ENCODE measurements at places on chromosomes 12 and 14. TPM values are rescaled to one million over a fixed set of nuclear protein-coding genes. Genes with fewer than 3 reads are reported as not detected.

The HELB gene
- 2.7 TPM for total RNA-seq

The PDE3A gene
- total RNA-seq, result 9.9 TPM

The ALDH2 gene
- 69.5 TPM for total RNA-seq

The AKAP6 gene
- 0.29 TPM for total RNA-seq

The MYBPC1 gene
- not detected for total RNA-seq

The TEDC1 gene
- total RNA-seq, result 12.3 TPM

The KRT71 gene
- total RNA-seq, result not detected

The SLC38A4 gene
- total RNA-seq, result not detected

The KRT77 gene
- total RNA-seq, result not detected

The SIVA1 gene
- 219 TPM for total RNA-seq

The ZC2HC1C gene
- total RNA-seq, result 0.93 TPM

The TESPA1 gene
- not detected for total RNA-seq

The CCDC196 gene
- not detected for total RNA-seq

The RAD9B gene
- total RNA-seq, result 0.29 TPM

- no peak for DNase-seq
Measured at GRCh38 chr12:121507984-121508383, 72.8 kb downstream of the KDM2B start.

DNA sequence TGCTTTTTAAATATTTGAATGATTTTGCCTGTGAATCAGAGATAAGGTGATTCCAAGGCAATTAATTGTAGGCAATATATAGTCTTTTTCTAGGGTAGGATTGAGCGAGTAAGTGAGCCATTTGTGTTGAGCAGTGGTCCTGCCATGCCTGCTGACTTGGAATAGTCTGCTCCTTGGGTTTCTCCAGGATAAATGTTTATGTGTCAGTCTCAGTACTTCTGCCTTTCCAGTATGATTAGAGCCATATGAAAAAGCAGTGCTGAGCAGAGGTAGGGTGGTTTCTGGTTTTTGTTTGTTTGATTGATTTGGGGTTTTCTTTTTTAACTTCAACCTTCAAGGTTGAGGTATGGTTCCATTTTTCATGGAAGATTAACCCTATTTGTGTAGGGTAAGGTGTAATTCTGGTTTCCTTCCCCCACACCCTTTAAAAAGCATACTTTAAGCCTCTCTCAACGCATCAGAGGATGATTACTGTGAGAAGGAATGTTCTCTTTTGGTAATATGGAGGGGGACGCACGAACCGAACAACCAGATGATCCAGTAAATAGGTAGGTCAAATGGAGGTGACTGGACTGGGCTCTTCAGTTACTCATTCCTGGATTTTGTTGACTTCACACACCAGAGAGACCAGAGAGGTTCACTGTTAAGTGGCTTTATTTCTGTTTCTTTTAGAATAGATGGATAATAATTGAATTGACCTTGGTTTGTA, 22.7 kb downstream of the FRMD6 start:
- DNase-seq, result no peak

GRCh38 chr14:94598816-94599655, 13.2 kb upstream of the SERPINA3 start:
- peak; percentile 68 for DNase-seq

GRCh38 chr12:3061059-3061458, 16.1 kb upstream of the TSPAN9 start:
- DNase-seq, result no peak

DNA sequence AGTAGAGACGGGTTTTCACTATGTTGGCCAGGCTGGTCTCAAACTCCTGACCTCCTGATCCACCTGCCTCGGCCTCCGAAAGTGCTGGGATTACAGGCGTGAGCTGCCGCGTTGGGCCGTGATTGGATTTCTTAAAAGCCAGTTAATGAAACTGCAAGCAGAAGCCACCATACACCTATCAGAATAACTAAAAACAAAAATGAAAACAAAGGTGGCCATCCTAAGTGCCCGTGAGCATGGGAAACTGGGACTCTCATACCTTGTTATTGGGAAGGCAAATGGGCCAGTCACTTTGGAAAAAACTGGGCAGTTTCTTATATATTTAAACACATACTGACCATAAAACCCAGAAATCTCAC, 7.7 kb upstream of the TCTN1 start:
- DNase-seq, result no peak

GRCh38 chr12:48787791-48788523, 932 bp downstream of the ADCY6 start:
- no peak for DNase-seq

- DNase-seq, result no peak
Measured at GRCh38 chr12:112170376-112170775, 45.0 kb downstream of the TRAFD1 start.

GRCh38 chr14:26444822-26445221, 153.0 kb downstream of the NOVA1 start:
- peak; percentile 7 for DNase-seq

- DNase-seq, result no peak
Measured at GRCh38 chr12:26691234-26691970, 141.6 kb downstream of the ITPR2 start.

- no peak for DNase-seq
Measured at GRCh38 chr12:128316973-128317526, 50.1 kb downstream of the TMEM132C start.

DNA sequence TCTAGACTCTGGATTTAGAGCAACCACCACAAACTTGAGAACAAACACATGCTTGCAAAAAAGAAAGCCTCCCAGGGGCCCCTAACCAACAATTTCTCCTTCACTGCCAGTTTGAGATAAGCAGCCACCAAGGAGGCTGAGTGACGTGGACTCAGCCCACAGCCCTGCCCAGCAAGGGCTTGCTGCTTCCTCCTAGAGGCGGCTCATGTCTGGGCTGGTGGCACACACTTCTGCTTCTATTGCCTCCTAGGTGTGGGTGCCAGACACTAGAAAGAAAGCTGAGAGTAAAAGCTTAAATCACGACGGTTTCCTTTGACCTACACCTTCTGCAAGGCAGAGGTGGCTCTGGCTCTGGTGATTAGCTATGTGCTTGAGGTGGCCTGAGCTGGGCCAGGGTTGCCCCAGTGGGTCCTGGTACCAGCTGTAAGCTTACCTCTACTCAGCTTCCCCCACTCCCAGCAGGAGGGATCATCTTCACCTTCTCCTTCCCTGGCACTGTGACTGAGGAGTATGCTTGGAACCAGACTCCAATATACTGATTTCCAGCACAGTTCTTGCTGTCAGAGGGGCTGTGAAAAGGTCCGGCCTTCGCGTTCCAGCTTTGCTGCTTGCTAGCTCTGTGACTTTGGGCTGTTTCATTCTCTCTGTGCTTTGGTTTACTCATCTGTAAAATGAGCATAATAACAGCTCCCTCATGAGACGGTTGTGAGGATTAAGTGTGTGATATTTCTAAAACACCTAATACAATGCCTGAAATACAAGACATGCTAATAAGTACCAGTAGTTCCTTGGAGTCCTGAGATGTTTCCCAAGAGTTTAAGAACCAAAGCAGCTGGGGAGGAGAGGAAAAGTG, 89.7 kb upstream of the PARP11 start:
- DNase-seq, result no peak

DNA sequence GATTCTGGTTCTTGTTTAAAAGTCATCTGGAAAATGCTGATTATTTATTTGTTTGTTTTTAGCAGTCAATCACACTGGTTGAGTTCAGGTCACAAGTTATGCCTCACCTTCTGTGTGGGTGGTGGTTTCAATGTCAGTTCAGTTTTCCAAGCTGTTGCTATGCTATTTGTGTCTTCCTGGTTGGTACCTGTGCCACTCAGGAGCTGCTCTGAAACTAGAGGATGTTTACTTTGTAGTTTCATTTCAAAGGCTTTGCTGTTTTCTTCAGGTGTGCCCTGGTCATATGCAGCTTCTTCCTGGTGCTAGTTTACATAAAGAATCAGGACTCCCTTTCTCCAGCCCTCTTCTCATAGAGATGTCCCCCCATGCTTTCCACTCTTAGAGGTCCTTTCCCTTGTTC, 75.7 kb upstream of the PPP4R3A start:
- no peak for DNase-seq

DNA sequence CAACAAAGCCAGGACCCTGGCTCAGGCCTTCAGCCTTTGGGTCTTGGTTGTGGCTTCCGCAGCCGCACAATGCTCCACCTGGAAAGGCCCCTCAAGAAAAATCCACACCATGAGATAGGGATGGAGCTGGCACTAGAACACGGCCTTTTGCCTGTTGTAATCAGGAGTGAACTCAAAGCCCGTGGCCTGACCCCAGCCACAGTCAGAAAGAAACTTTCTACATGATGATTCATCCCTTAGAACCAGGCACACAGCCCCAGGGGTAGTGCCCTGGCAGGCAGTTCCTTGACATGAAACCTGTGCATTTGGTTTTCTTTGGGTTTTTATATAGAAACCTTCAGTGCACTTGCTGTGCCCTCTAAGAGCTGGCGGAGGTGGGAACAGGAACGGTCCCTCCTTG, 5.1 kb downstream of the CLMN start:
- DNase-seq, result no peak

GRCh38 chr14:104528496-104528895, 51.1 kb upstream of the C14orf180 start:
- no peak for DNase-seq

- no peak for DNase-seq
Measured at GRCh38 chr14:99747167-99747566, 46.0 kb upstream of the EML1 start.

GRCh38 chr14:104385111-104385510, 194.5 kb upstream of the C14orf180 start:
- no peak for DNase-seq

DNA sequence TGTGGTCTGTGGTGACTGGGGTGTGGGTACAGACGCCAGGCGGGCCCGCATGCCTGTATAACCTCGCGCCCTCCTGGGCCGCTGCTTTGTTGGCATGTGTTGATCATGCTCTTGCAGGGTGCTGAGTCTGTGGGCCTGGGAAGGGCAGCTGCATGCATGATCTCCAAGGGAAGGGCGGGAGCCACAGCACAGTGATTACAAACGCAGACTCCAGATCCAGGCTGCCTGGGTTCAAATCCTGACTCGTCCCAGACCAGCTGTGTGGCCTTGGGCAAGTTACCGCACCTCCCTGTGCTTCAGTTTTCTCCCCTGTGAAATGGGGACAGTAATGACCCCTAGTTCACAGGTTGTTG, 24.0 kb downstream of the ADGRD1 start:
- no peak for DNase-seq

DNA sequence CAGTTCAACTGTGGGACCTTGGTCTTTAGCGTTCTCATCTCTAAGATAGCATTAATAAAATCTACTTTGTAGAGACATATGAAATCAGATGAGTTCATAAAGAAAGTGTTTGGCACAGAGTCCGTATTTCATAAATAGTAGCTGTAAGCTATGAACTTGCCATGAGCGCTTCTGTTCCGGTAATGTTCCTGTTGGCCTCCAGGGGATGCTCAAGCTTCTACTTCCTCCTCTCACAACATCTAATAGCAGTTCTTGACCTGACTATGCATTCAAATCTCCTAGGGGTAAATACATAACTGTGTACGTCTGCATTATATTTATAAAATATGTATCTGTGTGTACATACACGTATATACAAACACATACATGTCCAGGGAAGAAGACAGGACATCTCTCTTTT, 288.2 kb upstream of the TMPO start:
- DNase-seq, result no peak

DNA sequence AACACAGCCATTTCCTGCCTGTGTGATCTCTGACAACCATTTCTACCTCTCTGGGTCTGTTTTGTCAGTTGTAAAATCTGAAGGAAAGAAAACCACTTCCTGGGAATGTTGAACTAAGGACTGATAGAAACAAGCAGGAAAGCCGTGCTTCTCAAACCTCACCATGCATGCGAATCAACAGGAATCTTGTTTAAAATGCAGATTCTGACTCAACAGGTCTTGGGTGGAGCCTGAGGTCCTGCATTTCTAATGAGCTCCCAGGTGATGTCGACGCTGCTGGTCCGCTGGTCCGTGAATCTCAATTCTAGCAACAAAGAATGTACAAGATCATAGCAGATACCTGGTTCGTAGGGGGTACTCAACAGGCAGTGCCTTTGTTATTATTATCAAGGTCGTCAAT, 38.0 kb upstream of the GPATCH2L start:
- DNase-seq, result no peak

All from glomerular endothelial cell (primary cell).